Activated CD4-positive, alpha-beta T cell treated with anti-CD3 and anti-CD28 coated beads, Interleukin-2, Interleukin-6, amounts not matched to agents 100 ng/mL and 50 ng/mL, durations not matched to agents 16 hours and 8 hours (primary cell): ENCODE measurements at places on chromosomes 4 and X.

- DNase-seq = no peak
Measured at GRCh38 chr4:176906709-176907108, 114.0 kb upstream of the VEGFC start.

- no peak for DNase-seq
Measured at GRCh38 chr4:147839663-147840062, 107.8 kb downstream of the ARHGAP10 start.

GRCh38 chr4:74362347-74362746, 2.6 kb upstream of the EREG start:
- no peak for DNase-seq

GRCh38 chr4:75244325-75244724, 269.9 kb downstream of the RCHY1 start:
- no peak for DNase-seq

DNA sequence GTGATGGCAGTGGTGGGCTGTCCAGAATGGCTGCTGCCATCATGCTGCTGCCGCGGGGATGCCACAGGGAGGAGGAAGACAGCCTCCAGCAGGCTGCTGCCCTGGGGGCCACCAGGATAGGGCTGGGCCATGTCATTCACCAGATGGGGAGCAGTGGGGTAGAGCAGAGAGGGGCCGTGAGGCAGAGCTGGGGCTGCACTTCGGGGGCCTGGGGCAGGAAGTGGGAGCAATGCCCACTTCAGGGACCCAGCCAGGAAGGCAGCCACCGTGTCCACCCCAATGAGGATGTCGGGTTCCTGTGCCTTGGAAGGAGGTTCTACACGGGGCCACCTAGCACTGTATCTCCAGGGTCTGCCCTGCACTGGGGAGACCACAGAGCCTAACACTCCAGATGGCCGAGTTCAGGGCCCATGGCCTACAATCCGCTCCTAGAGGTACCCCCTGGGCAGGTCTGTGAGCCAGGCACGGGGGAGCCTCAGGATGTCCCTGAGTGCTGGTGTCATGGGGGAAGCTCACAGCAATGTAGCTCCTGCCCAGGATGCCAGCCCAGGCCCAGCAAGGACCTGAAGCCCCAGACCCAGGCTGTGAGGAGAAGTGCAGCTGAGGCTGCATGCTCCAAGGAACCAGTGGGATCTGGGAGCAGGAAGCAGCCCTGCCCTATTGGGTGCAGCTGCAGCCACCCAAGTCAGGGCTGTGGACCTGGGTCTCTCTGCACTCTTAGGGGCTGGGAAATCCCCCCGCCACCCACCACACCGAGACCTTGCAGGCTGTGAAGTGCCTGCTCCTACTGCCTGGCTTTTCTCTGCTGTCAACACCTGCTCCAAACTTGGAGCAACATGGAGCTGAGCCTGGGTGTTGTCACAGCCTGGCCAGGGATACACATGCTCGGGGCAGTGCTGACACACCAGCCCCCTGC, 140.3 kb downstream of the PDHA2 start:
- DNase-seq = no peak

- no peak for DNase-seq
Measured at GRCh38 chrX:27599928-27600327, 9.8 kb downstream of the DCAF8L2 start.

- DNase-seq = peak; percentile 74
Measured at GRCh38 chrX:132219343-132219768, at the start of gene RAP2C. TSS of gene RAP2C (minus strand) at chrX:132219447. CDS start at chrX:132217268, 2,179 bp downstream.

- DNase-seq = no peak
Measured at GRCh38 chrX:20653070-20653469, 386.4 kb upstream of the RPS6KA3 start.

GRCh38 chr4:169229571-169230028, 41.2 kb downstream of the SH3RF1 start:
- DNase-seq = no peak

DNA sequence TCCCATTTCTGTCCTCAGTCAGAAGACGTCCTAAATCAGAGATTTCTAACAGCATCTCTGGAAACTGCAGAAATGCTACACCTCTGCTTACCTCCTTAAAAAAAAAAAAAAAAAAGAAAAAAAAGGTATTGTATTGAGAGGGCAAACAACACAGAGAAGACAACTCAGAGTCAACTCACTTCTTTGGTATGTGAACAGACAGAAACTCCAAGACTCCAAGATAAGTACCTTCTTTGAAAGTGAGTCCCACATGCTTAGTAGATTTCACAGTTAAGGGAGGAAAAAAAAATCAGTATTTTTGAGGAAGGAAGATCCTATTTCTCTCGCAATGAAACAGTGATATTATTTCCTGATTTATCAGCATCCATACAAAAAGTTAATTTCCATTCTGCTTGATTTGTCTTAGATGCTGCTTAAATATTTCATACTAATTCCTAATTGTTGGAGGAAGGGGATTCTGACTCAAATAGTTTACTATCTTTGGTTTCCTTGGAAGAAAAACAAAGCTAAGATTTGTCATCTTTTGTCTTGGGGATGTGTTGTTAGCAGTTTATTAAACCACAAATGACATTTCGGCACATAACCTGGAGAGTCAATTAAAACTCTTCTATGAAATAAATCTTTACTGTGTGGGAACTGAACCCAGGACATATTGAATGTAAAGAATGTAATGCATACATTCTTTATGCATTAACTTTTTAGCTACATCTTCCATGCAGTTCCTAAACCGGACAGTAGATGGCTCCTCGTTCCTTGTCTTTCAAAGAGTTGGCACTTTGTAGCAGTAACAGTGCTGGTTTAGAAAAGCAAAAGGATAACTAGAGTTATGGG, 4.7 kb downstream of the RASGEF1B start:
- DNase-seq = peak; percentile 81

DNA sequence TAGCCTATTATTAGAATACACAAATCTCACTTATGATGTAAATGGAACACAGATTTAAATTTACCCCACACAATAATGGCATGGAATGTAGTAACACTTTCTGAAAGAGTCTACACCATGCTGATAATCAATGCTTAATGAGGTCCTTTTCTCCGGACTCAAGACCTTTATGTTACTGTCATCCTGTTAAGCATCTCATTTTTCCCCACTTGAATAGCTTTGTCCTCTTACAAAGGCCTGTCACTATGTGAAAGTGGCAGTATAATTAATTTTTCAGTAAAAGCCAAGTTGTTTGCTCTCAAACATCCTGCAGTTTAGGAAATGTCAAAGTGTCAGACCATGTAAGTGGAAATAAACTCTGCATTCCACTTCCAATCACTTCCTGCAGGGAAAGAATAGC, 96.4 kb downstream of the GPC3 start:
- no peak for DNase-seq

DNA sequence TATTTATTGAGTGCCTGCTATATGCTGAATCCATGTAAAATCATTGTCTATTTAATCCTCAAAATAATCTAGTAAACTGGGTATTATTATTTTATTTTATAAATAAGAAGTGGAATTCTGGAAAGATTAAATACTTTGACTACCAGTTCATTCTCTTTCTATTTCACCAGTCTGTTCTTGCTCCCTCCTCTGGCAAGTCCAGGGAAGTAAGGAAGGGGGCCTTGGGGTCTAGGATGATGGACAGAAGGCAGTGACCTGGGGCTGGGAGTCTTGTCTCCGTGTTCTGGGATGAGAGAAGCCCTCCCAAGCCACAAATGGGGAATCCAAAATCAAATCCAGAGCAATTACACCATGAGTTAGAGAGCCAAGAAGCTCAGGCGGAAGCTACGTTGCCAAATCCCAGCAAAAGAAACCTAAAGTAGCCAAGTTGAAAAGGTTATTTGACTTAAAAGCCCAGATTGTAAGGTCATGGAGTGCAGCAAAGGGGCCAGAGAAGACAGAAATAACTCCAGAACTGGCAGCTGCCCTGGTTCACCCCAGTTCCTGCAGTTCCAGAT, 28.3 kb upstream of the PARM1 start:
- no peak for DNase-seq

GRCh38 chrX:129077424-129078170, 445.7 kb downstream of the SMARCA1 start:
- no peak for DNase-seq

GRCh38 chr4:61517144-61517543, 317.0 kb downstream of the ADGRL3 start:
- no peak for DNase-seq

DNA sequence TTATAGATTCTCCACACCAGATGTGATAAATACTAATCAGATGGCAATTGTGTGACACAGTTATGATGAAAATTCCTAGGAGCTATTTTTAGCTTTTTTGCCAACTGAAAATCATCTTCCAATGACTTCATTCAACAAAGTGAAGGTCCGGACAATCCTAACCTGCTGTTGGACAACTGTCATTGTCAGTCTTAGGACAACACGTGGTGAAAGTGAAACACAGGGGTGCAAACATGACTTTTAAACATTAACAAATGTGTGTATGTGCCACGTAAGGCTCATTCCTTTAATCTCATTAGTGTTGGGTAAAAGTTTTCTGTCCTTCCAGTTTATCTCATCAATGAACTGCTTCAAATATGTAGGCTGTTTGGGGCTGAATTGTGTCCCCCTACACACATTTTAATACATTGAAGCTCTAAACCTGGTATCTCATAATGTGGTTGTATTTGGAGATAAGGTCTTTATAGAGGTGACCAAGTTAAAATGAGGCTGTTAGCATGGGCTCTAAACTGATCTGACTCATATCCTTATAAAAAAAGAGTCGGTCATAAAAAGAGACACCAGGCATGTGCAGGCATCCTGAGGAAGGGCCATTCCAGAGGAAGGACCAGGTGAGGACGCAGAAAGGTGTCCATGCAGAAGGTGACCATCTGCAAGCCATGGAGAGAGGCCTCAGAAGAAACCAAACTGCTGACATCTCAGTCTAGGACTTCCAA, 41.2 kb upstream of the SMAD1 start:
- DNase-seq = no peak

DNA sequence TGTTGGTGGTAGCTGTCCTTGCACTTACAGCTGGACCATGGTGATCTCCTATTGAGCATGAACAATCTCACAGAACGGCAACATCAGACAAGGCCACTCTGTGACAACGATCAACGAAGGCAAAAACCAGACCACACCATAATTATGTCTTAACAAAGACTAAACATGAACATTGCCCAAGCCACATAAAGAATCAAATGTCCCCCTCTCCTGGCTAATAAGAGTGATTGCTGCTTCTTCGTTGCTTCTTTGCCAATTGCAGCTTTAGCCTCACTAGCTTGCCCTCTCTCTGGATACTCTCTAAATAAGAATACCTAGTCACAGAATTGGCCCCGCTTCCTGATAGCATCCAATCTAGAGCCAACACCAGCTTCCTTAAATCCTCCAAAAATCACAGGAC, 41.5 kb upstream of the PGRMC1 start:
- no peak for DNase-seq

DNA sequence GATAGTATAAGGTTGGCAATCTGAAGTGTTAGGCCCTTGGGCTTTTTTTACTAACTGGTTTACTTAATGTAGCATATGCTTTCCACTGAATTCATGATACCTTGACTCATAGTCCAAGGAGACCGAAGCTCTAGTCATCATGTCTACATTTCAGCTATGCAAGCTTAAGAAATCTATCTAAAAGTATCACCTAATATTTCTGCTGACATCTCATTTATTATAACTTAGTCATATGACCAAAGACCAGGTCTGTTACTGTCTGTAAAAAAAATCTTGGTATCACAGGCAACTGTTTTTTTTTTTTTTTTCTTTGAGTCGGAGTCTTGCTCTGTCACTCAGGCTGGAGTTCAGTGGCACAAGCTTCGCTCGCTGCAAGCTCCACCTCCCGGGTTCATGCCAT, 814.0 kb upstream of the NDST4 start:
- DNase-seq = no peak

DNA sequence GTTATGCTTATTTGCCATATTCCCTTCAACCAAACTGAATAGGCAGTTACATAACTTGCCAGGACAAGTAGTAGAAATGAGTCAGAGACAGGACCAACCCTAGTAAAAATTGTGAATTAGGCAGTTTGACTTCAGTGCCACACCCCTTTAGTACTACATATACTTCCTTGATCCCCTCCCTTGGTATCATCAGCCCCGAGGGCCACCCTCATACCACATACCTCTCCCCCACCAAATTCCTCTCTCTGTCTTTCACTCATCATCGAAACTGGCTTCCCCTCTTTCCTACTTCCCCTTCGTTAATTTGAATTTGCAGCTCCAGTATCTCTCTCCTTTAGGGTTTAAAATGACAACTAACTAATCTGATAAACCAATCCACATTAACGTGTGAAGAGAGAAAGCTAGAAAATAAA, 7.9 kb upstream of the PTPN13 start:
- DNase-seq = no peak

DNA sequence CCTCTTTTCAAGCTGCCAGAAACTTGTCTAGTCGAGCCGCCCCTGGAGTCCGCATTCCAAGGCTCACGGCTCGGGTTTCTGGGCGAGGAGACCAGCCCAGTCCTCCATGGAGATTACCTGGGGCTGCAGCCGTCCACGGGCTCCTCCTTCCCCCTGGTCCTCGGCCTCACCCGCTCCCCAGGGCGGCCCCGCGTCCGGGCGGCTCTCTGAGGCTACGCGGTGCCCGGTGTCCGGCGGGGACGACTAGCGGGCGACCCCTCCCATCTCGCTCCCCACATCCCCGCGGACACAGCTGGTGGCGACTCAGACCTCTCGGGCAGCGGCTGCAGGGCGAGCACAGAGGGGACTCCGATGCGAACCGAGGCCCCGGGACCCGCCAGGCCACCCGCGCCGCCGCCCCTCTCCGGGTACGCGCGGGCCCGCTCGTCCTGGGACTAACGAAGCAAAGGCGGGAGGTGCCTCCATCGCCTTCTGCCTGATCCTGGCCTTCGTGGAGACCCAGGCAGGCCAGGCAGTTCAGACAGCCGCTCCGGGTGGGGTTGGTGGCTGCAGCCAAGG, 159.4 kb downstream of the TRAM1L1 start:
- DNase-seq = no peak

DNA sequence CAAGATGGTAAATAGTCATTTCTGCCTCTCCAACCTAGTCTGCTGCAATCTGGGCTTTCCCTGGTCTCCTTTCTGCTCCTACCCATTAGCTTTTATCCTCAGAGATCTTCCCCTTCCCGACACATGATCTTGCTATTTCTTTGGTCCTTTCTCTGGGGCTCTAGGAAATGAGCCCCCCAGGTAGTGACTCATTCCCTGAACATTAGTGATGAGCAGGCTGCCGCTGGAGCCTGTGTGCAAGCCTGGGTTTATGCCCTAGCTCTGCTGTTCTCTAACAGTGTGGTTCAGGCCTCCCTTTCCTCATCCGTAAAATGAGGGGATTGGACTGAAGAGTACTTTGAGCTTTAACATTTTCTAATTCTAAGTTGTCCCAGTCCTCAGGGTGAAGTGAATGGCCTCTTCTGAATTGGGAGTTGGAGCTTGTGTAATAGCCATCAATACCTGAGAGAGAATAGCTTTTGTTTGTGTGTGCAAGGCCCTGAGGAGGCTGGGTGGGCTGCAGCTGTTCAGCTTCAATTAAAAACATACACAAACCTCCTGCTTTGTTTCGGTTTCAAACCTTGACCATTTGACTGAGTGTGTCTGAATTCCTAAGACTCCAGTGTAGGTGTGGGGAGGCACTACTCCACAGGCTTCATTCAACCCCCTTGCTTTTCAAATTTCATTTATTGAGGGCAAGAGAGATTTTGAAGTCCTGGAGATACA, 115.6 kb upstream of the SCML1 start:
- no peak for DNase-seq
